ENCODE measurements at places on chromosomes 2 and 18.
A peak's percentile ranks its signal among the peaks of the same experiment; 100 is the strongest.

- no peak for DNase-seq
Measured at GRCh38 chr2:19799881-19800780, 101.7 kb downstream of the TTC32 start.

- DNase-seq = no peak
Measured at GRCh38 chr2:45288532-45289417, 279.5 kb upstream of the SIX2 start.

DNA sequence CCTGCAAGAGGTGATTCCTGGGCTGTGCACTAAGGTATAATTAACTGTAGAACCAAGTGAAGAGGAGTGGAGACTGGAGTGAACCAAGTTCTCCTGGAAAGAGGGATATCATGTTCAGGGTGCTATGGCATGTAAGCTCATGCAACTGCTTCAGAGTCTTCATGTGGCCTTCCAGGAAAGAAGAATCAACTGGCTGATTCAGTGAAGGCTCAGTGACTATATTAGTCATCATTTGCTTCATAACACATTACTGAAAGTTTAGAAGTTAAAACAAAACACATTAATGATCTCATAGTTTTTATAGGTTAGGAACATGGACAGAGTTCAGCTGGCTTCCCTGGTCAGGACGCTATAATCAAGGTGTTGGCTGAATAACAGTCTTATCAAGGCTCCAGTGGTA, 1200.8 kb upstream of the GYPC start:
- DNase-seq = no peak

GRCh38 chr2:54956111-54956627, 94.1 kb downstream of the RTN4 start:
- DNase-seq = no peak

GRCh38 chr2:100606726-100607343, 44.0 kb downstream of the PDCL3 start:
- peak; percentile 30 for DNase-seq

DNA sequence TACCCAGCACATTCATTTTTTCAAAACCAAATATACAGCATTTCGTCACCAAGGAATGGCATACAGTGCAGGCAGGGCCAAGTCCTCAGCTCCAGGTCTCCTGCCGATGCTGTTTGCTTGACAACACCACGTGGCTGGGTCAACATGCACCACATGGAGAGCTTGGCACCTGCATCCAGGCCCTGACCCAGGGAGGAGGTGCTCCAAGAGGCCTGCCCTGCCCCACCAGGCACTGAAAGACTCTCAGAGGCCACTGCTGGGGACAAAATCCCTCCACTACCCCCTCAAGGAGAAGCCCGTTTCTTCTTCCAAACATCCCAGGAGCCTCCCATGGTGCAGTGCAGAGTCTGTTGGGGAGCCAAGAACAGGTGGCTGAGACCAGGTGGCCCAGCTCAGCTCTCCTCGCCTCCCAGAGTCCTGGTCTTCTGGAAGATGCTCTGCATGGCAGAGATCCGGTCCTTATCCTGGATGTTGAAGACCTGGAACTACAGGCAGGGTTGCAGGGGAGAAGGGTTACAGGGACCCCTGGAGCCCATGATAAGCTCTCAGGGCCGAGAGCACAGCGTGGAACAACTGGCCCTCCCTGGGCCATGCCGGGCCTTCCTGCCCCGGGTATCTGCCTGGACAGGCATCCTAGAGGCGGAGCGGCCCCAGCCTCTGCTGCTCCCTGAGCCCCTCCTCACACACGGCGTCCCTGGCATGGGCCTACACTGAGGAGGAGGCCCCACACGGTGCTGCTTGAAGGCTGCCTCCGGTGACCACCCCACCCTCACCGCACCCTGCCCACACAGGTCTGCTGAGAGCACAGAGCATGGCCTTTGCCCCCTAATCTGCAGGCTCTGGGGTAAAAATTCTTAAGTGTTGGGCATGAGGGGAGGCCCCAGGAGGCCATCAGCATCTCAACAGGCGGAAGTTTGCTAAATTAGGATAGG, 9.0 kb downstream of the MAB21L4 start:
- no peak for DNase-seq

GRCh38 chr2:16693854-16694253, 28.2 kb upstream of the CYRIA start:
- no peak for DNase-seq

GRCh38 chr2:20640411-20641122, 10.3 kb downstream of the HS1BP3 start:
- no peak for DNase-seq

GRCh38 chr2:20421988-20422370, 24.9 kb upstream of the RHOB start:
- DNase-seq = no peak

DNA sequence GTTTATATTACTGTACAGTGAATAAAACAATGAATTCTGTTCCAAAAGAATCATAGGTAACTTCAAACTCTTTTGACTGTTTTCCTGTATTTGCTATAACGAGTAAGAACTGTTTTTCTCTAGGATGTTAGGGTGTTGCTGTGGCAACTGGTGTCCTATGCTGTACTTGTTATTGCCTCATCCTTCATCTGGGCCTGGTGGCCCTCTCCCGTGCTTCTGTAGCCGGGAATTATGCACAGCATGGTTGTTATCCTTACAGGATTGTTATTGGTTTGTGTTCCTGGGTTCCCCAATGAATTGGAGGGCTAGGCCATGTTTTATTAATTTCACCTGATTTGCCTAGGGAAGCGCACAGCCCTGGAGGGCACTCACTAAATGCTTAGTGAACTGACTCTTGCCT, 279.2 kb downstream of the PTPRM start:
- DNase-seq = no peak

DNA sequence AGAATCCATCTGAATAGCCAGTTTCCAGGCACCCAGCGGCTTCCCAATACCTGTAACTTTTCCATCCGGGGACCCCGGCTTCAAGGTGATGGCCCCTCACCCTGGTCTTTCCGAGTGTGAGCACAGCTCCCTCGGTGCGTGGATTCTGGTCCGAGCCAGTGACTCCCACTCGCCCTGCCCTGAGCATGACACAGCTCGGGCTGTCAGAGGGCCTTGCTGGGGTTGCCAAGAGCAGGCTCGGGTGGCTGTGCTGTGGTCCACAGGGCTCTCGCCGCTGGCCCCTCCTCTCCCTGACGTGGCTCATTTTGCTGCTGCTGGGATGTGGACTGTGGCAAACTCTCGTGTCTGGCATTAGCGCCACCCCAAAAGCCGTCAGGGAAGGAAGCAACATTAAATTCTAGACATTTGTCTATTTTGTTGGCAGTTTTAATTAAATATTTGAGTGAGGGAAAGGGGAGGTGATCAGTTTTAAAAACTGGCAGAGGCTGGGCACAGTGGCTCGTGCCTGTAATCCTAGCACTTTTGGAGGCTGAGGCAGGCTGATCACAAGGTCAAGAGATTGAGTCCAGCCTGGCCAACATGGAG, 5.6 kb upstream of the ESPNL start:
- peak; percentile 7 for DNase-seq

DNA sequence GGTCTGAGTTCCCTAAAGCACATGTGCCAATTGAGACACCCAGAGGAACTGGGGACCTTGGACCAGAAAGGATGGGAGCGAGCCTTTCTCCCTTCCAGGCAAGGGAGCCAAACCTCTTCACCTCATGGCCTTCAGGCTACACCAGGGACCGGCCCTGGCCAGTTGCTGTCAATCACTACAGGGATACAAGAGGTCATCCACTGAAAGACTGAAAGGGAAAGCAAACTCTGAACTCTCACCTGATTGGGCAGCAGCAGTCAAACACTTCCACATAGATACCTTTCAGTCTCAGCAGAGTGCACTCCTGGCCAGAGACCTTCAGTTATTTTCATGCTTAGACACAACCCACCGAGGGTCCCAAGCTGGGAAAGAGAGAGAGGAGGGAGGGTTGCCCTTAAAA, 1956.0 kb upstream of the LRRTM1 start:
- DNase-seq = no peak

DNA sequence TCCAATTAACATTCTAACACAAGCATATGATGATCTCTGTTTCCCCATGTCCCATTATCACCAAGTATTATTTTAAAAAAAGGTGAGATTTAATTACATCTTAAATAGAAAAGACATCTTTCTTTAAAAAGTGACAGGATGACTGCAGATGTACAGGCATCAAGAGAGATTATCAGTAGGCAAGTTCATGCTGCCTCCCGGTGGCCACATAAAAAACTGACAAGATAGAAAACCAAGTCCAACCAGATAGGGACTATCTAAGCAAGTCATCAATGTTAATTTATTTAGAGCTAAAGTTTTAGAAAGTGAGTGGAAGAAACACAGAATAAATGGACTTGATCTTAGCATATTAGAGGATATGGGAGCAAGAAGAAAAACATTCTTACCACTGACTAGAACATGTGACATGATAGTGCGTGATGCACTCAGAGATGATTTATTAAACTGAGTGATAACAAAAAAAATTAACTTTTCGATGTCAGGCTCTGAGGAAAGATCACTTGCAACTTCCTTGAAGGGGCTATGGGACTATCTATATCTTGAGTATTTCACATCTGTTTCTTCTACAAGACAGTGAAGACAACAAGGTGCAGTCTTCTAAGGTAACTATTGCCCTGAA, 5.4 kb upstream of the TDRD15 start:
- no peak for DNase-seq

- DNase-seq = no peak
Measured at GRCh38 chr2:197137826-197138477, 172.6 kb downstream of the ANKRD44 start.

DNA sequence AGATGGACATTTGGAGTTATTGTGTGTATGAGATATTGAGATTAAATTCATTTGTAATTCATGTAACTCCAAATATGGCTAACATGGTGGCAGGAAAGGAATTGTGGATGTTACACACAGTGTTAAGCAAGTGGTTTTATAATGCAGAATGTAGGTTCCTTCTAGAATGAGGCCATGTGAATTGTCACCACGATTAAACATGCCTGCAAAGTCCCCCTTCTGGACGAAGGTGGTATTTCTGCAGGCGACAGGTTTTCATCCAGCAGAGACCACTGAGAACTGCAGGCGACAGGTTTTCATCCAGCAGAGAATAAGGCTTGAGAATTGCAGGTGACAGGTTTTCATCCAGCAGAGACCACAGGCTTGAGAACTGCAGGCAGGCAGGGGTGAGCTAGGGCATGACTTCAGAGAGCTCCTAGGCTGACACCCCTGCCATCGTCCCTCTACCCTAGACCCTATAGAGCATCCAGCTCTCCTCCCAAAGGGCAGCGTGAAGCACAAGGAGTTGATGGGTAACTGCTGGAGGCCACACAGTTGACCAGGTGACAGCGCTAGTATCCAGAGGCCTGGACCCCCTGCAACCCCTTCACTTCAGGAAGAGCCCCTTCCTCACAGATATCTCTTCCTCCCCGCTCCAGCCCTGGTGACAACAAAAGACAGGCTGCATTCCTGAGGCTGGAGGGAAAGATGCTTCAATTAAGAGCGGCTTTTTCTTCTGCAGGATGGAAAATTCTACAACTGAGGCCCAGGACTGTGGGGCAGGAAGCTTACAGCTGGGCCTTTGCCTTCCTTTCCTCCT, 175.8 kb downstream of the LOXHD1 start:
- DNase-seq = peak; percentile 54

DNA sequence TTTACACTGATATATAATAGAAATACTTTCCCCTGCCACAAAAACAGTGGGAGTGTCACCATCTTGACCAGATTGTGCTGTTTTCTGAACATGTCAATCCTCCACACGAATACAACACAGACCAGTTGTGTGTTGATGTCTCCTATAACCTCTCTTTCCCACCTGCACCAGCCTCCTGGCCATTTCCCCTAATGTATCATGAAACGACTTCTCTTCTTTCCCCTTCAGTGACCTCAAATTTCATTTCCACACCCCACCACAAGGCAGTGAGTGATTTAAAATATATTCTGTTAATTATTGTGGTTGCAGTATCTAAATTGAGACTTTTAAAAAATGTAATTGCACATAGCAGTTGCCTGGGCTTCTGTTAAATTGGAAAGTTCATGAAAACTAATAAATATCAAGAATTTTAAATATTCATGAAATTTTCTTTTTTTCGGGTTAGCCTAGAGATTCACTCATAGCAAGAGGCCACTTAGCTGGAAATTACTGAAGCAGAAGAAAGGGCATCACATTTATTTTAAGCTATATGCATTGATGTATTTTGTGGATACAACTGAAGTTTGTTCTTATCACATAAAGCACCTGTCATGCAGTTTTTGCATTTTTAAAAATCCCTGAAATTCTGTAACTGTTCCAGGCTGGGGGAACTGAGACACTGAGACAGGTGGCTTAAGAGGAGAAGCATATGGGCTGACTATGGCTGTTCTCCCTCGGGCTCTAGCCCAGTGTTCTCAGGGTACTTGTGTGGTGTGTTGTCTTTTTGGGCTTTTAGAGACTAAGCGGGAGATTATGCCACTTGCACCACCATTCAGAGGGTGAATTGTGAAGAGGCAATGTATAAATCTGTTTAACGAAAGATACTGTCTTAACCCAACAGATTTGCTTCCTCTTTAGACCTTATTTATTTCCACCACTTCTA, 15.9 kb downstream of the FAM171B start:
- no peak for DNase-seq

DNA sequence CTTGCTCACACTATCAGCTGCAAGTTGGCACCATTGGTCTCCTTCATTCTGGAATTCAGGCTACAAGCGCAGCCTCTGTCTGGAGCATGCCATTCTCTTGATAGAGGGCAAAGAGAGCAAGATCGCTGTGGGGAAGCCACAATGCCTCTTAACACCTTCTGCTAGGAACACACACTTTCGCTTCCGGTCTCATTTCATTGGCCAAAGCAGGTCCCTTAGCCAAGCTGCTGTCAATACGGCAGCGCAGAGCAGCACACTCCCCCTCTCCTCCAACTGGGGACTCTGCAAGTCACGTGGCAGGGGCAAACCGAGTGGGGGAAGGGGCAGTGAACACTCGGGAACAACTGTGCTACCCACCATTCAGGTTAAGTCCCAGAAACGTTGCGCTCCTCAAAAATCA, 98.1 kb downstream of the MMADHC start:
- DNase-seq = no peak
